Endothelial cell (in vitro differentiated cells): ENCODE measurements at places on chromosomes 7 and 10. TPM values are rescaled to one million over a fixed set of nuclear protein-coding genes. Genes with fewer than 3 reads are reported as not detected.

GRCh38 chr10:11509036-11509435 is 102.4 kb downstream of the USP6NL start:
- DNase-seq: no peak

DNA sequence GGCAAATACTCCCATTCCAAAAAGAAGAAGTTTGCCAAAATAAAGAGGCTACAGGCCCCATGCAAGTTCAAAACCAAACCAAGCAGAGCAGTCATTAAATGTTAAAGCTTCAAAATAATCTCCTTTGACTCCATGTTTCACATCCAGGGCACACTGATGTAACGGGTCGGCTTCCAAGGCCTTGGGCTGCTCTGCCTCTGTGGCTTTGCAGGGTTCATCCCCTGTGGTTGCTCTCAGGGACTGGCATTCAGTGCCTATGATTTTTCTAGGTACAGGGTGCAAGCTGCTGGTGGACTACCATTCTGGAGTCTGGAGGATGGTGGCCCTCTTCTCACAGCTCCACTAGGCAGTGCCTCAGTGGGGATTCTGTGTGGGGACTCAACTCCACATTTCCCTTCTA is 971.6 kb upstream of the MBL2 start:
- no peak for DNase-seq

DNA sequence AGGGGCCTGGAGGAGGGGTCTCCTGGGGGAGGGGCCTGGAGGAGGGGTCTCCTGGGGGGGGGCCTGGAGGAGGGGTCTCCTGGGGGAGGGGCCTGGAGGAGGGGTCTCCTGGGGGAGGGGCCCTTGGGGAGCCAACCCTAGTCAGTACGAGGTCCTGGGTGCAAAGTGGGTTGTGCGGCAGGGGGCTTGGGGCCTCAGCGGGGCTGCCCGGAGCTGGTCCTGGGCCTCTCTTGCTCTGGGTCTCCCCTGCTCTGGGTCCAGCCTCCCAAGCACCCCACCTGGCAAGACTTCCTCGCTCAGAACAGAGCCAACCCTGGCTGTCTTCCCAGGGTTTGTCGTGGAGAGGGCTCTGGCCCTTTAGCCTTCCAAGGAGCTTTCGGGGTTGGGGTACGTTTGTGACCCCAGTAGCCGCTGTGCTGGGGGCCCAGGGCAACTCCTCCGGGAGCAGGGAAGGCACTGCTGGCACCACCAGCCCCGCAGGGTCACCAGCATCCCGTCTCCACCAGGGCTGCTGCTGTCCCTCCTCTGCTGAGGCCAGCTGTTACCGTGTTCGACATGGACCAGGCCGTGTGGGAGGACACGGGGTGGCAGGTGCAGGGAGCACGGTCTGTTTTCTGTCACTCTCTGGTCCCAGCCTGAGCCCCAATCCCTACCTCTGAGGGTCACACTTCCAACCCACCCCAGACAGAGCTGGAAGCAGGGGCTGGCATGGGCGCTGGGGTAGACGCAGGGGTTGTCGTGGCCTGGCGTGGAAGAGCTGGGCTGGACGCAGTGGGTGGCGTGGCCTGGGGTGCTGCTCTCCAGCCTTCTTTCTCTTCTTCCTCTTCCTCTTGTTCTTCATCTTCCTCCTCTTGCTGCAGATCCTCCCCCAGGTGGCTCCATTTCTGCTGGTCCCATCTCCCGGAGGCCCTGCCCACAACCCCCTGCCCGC is 22.8 kb downstream of the PWWP2B start:
- no peak for DNase-seq

GRCh38 chr10:62903828-62904227 is 87.7 kb upstream of the EGR2 start:
- DNase-seq: no peak

NKX2-3 gene
- 0.82 TPM for total RNA-seq

DNA sequence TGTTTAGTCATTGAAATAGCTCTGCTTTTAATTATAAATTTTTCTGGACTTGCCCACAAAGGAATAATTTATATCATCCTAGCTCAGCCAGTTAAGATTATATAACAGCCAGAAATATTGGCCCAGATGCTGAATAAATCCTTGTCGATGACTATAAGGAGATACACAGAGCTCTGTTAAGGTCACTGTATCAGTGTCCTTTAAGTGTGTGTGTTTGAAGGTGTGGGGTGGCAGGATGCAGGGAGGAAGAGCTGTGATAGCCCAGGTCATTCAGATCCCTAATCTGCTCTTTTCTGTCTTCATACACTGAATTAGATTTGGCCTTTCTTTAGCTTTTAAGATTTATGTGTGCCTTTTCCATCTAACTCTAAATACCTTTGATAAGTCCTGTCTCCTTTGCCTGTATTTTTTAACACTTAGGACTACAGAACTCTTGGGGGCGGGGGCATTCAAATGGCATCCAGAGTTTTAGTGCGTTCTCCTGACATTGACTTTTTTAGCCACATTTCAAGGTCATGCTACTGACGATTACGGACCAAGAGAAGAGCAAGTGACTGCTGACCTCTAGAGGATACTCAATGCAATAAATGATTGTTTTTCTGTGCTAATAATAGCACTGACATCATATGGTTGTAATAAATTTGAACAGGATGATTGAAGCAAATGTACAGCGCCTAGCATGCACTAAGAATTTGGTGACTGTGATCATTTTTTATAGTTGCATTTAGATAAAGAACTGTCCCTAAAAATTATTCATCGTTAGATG is 172.3 kb downstream of the CACNB2 start:
- no peak for DNase-seq

GRCh38 chr7:111787741-111788140 is 225.4 kb upstream of the IMMP2L start:
- DNase-seq: no peak

DNA sequence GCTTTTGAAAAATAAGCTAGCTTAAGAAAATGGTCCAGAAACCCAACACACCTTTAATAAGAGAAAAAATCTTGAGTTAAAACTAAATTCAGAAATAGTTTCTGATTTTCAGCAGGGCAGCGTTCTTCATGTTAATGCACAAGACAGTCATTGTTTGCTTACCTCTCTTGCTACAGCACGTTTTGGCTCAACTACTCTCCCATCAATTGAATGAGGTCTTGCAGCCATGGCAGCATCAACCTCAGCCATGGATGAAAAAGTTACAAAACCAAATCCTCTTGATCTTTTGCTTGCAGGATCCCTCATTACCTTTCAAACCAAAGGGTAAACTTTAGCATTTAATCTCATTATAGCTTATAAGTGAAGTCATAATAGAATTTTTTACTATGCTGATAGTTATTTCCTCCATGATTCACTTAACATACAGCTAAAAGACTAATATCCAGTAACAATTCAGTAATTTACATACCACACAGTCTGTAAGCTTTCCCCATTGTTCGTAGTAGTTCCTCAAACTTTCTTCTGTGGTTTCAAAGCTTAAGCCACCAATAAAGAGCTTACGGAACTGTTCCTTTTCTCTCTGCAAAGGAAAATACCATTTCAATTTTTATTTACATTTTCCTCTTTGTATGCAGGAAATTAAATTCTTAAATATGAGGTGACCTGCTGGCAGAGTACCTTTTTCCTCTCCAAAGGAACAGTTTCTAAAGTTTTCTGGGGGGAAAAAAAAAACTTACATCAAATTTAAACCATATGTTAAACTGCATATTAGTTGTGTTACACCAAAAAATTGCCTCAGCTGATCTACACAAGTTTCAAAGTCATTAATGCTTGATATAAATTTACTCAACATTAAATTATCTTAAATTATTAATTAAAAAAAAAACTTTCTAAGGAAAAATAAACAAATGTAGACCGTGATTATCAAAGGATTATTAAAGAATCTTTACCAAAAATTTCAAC is 3.1 kb downstream of the HNRNPA2B1 start:
- no peak for DNase-seq

- DNase-seq: no peak
Measured at GRCh38 chr7:123652406-123652805, 3.3 kb upstream of the LMOD2 start.

- DNase-seq: no peak
Measured at GRCh38 chr7:41219276-41219675, 483.6 kb downstream of the INHBA start.

- DNase-seq: no peak
Measured at GRCh38 chr10:34434119-34434594, 380.9 kb downstream of the PARD3 start.

- no peak for DNase-seq
Measured at GRCh38 chr7:80634505-80634904, 3.9 kb upstream of the CD36 start.

CCDC136 gene
- 31.5 TPM for total RNA-seq

PON1 gene
- 1.5 TPM for total RNA-seq

FANK1 gene
- 9.4 TPM for total RNA-seq

LRIT1 gene
- total RNA-seq: not detected

- DNase-seq: no peak
Measured at GRCh38 chr7:146235195-146235594, 118.6 kb downstream of the CNTNAP2 start.

- no peak for DNase-seq
Measured at GRCh38 chr10:96814264-96814663, 17.8 kb upstream of the LCOR start.

DNA sequence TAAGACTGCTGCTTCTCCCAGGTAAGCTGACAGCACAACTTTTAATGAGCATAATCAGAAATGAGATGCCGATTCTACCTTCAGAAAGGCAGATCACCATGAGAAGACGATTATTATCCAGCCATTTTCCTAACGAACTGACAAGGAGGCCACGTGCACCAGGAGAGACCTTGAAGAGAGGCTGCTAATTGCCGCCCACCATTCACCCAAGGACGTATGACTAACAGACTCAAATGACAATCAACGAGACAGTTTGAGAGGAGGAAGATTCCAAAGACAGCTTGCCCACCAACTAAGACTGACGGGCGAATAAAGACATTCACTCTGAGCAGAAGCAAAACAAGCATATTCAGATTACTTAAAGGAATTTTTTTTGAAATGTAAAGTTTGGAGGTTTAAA is 301.9 kb upstream of the TAC1 start:
- DNase-seq: no peak

CACNB2 gene
- total RNA-seq: 1.5 TPM

DNA sequence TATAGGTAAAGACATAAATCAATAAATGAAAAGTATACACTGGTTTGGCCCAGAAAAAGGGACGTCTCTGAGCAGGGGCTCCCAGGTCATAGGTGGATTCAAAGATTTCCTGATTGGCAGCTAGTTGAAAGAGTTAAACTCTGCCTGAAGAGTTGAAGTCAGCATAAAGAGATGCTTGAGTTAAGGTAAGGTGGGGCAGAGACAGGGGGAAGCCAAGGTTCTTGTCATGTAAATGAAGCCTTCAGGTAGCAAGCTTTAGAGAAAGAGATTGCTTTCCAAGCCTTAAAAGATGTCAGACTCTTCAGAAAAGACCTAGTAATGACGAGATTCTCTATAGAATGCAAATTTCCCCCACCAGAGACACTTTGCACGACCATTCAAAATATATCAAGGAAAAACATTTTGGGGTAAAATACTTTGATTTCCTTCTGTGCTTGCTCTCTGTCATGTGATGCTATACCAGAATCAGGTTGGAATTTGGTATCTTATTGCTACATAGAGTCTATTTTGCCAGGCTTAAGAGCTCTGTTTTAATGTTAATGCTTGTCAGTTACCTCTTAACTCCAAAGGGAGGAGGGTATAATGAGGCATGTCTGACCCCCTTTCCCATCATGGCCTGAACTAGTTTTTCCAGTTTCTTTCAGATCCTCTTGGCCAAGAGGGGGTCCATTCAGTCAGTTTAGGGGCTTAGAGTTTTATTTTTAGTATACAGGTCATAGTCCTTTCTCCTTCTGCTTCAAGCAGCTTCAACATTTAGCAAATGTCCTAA is 429.6 kb downstream of the ADRA2A start:
- DNase-seq: no peak

OPN4 gene
- not detected for total RNA-seq

ANKRD1 gene
- 0.82 TPM for total RNA-seq

GRCh38 chr7:158120316-158120715 is 467.3 kb downstream of the PTPRN2 start:
- no peak for DNase-seq

- DNase-seq: no peak
Measured at GRCh38 chr7:75727881-75728593, 10.7 kb downstream of the HIP1 start.

DNA sequence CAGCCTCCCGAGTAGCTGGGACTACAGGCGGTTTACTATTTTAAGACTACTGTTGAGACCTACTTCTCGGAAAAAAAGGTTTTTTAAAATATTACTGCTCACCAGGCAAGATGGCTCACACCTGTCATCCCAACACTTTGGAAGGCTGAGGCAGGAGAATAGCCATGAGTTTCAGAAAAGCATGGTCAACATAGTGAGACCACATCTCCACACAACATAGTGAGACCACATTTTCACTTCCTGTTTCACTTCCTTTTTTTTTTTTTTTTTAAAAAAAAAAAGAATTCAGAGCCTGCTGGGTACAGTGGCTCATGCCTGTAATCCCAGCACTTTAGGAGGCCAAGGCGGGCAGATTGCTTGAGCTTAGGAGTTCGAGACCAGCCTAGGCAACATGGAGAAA is 46.5 kb downstream of the SVOPL start:
- DNase-seq: no peak

DNA sequence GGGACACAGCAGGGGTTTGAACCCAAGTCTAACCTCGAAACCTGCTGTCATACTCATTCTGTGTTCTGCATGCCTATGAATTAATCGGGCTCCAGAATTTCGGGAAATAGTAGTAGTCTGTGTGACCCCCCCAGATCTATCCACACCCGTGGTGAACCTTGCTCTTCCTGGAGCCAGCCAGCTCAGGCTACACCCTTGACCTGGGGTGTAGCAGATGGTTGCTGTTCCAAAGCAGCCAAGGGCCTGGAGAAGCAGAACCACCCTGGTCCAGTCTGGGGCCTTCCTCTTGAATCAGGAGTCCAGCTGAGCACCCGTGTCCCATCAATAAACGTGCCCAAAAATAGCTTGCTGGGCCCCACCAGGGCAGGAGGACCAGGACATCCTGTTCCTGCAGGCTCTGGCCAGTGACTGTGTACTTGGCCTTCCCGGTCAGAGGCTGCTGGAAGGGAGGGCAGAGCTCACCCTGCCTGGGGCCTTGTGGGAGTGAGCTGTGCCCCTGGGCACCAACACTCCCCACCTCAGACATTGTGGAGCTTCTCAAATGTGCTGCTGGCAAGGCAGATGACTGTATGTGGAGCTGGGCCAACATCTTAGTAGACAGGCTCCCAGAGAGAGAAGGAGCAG is 101.2 kb upstream of the ZNF716 start:
- no peak for DNase-seq

DNA sequence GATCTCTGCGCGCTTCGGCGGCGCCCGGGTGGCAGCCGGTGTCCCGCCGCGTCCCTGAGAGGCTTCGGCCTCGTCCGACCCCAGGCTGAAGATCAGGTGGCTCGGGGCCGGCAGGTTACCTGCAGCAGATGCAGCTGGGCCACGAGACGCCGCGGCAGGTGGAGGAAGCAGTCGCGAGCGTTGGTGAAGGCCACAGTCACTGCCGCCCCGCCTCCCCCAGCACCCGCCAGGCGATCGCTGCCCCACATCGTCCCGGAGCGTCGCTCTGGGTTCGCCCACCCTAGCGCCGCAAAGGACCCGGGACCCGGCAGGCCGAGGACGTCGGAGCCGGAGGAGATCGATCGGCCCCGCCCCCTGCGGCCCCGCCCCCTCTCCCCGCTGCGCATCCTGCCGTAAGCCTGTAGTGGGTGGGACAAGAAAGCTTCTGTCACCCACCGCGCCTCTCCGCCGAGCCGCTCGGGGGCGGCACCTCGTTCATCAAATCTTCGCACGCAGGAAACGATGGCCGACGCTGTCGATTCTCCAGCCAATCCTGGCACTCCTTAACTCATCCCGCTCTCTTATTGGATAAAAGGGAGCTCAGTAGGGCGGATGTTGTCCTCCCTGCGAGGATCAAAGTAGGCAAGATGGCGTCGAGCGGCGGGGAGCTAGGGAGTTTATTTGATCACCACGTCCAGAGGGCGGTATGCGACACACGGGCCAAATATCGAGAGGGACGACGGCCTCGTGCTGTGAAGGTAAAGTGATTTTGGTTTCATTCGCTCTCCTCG is at the start of the genes PEX1 and RBM48:
TSS of gene PEX1 (minus strand) at position 333 of the 770 bp plus-strand sequence. CDS start at position 248, 85 bp downstream.
TSS of gene RBM48 (plus strand) at position 608 of the 770 bp plus-strand sequence. CDS start at position 627, 19 bp downstream.
- peak; percentile 92 for DNase-seq
